ENCODE measurements at places on chromosomes 13 and 19. TPM values are rescaled to one million over a fixed set of nuclear protein-coding genes. Genes with fewer than 3 reads are reported as not detected.

GRCh38 chr13:114053026-114053425 lies 79.2 kb upstream of the C13orf46 start:
- peak; percentile 38 for DNase-seq

- no peak for DNase-seq
These were observed 249.6 kb downstream of the TSHZ3 start for GRCh38 chr19:31099515-31100205.

DNA sequence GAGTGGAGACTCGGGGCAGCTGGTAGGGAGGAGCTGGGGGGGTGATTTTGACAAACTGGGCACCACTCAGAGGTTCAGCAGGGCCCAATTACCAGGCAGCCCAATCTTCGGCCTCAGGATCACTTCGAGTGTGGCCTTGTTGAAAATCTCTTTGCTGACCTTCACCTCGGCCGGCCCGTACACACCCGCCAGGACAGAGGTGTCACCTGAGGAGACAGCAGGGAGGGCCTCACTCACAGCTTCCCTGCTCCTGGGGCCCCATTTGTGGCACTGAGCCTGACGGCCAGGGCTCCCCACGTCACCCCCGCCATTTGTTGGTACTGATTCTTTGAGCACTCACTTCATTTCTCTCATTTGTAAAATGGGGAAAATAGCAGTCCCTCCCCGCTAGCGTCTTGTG lies 4.4 kb downstream of the EXOSC5 start:
- no peak for DNase-seq

GRCh38 chr19:16418597-16418962 lies 53.2 kb downstream of the EPS15L1 start:
- DNase-seq, result no peak

DNA sequence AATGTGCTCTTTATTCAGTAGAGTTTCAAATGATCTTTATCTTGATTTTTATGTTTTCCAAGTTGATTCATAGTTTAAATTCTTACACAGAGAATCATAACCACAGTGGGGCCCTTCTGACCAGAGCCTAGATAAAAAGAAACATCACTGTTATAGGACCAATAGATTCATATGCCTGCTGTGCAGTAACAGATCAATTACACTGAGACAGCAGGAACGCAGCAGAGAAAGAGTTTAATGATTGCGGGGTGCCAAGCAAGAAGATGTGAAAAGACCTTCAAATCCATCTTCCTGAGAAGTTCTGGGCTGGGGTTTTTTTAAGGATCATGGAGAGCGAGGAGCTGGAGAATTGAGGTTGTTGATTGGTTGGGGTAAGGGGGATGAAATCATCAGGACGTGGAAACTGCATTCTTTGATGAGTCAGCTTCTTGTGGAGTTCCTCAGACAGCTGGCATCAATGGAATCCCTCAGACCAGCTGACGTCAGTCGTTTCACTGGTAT lies 346.6 kb downstream of the TBC1D4 start:
- DNase-seq, result no peak

GRCh38 chr19:16113727-16114126 lies 2.0 kb downstream of the RAB8A start:
- DNase-seq, result no peak

DNA sequence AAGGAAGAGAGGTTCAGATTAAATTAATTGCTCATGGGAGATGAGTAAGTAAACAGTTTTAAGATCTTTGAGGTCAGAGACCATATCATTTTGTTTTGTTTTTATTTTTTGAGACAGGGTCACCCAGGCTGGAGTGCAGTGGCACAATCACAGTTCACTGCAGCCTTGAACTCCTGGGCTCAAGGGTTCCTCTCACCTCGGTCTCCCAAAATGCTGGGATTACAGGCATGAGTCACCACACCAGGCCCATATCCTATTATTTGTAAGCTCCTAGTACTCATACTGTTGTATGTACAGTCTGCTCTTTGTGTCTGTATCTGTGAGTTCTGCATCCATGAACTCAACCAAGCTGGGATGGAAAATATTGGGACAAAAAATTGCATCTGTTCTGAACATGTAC lies 6.0 kb upstream of the RASL11A start:
- no peak for DNase-seq

- DNase-seq, result no peak
These were observed 2.6 kb upstream of the CARD8 start for GRCh38 chr19:48258350-48258749.

GRCh38 chr13:35484384-35484783 lies 7.9 kb upstream of the MAB21L1 start:
- DNase-seq, result no peak

GRCh38 chr19:1093811-1094553 lies 1.2 kb downstream of the POLR2E start:
- no peak for DNase-seq

DNA sequence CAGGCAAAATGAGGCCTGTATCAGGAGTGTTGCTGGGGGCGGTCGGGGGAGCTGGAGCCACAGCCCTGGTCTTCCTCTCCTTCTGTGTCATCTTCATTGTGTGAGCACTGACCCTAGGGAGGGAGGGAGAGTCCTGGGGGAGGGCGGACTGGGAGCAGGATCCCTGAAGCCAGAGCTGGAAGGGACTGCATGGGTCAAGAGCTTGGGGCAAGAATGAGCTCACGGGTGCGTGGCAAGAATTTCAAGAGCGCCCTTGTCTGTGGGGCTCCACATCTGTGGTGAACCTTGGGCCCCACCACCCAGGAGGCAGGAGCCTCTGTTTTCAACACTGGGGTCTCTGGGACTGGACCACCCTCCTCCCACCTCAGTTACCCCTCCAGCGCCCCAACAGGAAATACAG lies 4.7 kb downstream of the SIGLEC7 start:
- DNase-seq, result no peak

Gene KRTDAP
- total RNA-seq, result not detected

Gene CYP4F8
- not detected for total RNA-seq

DNA sequence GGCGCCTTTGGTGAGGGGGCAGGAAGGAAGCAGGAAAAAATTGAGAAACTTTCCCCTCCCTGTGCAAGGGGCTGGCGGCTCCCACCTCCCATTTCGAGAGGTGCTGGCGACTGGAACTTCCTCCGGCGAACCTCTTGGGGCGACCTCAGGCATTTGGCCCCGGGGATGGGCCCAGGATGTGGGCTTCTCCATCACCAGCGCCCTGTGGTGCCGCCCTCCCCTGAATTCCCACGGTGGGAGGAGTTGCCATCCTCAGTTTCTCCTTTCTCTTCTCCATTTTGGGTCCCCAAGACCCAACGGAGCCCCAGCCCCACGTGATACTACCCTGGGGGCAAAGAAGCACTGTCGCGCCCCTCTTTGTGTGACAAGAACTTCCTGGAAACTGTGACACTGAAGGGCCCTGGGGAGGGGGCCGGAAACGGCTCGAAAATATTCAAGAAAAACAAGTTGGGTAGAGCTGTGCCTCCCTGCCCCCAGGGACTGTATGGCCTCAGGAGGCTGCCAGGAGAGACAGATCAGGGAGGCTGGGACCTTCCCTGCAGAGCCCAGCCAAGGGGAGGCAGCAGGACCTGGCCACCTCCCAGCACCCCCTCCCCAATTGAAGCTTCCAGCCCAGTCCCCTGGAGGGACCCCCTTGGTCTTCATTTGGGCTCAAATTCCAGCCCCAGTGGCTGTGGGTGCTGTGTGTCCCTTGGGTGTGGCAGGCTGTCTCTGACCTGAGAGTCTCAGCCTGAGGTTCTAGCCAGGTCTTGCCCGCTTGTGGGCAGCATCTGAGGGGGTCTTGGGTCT lies 16.2 kb upstream of the AP1M2 start:
- peak; percentile 56 for DNase-seq

GRCh38 chr19:38686530-38686888 lies 39.1 kb downstream of the ACTN4 start:
- no peak for DNase-seq

Gene EID2B
- total RNA-seq, result 1.7 TPM

DNA sequence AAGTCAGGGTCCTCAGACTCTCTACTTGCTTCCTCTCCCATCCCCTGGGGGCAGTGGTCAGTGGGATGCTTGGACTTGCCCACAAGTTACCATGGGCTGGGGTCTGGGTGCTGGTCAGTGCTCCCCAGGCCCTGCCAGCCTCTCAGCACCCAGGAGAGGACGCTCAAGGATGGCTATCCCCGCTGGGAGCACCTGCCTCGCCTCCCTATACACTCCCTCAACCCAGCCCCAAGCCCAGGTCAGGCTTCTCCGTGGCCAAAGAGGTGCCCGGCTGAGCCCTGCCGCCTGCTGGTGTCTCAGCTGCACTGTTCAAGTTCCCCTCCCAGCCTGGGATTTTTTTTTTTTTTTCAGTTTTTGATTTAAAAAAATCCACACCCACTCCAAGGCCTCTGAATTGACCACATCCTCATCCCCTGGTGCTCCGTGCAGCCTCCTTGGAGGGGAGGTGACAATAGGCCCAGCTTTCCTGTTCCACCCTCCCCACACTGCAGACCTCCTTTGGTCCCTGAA lies 10.8 kb downstream of the F2RL3 start:
- peak; percentile 71 for DNase-seq

- DNase-seq, result no peak
These were observed 11.1 kb downstream of the ZC3H13 start for GRCh38 chr13:46041419-46041839.

Gene ZNF154
- 3.1 TPM for total RNA-seq

GRCh38 chr19:4971424-4971793 lies 2.5 kb downstream of the KDM4B start:
- DNase-seq, result peak; percentile 68

- no peak for DNase-seq
These were observed 128.7 kb downstream of the TSHZ3 start for GRCh38 chr19:31220540-31220939.

Gene CLPTM1
- 89.7 TPM for total RNA-seq

DNA sequence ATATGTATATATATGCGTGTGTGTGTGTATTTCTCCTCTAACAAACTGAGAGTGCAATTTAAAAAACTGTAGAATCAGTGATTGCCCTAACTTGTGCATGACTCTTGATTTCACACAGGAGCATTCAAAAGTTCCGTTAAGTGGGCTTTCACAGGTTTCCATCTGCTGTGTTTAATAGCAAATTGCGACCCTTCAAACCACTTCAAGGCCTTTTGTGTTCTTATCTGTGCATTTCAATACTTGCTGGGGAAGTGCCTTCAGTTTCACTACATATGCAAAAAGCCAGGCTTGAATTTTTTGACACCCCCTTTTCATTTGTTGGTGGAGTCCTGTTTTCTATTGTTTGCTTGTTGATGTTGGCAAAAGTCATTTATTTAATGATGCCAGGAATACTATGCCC lies 158.0 kb downstream of the TM9SF2 start:
- no peak for DNase-seq

GRCh38 chr19:29393915-29394460 lies 131.8 kb upstream of the VSTM2B start:
- DNase-seq, result peak; percentile 1

DNA sequence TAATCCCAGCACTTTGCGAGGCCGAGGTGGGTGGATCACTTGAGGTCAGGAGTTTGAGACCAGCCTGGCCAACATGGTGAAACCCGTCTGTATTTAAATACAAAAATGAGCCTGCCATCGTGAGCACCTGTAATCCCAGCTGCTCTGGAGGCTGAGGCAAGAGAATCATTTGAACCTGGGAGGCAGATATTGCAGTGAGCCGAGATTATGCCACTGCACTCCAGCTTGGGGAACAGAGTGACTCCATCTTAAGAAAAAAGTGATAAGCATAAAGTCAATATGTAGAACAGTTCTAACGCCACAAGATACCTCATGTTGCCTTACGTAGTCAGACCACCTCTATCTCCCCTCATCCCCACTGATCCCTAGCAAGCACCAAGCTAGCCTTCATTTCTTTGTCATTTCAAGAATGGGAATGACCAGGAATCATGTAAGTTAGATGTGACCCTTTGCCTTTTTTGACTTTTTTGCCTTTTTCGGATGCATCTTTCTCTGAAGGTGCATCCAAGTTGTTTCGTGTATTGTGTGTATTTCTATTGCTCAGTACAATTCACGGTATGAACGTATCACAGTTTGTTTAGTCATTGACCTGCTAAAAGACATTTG lies 6.4 kb downstream of the RPL21 start:
- DNase-seq, result no peak

Gene U2AF1L4
- 22.6 TPM for total RNA-seq

DNA sequence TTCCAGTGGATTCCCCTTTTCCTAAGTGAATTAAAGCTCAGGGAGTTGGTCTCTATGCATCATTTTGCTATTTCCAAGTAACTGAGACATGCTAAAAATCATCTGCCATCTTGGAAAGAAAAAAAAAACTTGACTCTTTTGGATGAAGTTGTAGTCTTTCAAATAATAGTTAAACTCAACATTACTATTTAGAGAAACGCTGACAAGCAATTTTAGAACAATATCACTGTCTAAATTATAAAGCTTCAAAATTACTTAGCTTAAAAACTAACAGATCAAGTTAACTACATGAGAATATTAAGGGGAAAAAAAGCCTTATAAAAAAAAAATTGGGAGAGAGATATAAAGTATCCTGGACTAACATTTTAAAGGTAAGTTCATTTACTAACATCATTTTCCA lies 68.5 kb downstream of the STOML3 start:
- no peak for DNase-seq

Gene SIGLEC12
- total RNA-seq, result not detected

- no peak for DNase-seq
These were observed 44.8 kb downstream of the PEX11G start for GRCh38 chr19:7444042-7444441.

DNA sequence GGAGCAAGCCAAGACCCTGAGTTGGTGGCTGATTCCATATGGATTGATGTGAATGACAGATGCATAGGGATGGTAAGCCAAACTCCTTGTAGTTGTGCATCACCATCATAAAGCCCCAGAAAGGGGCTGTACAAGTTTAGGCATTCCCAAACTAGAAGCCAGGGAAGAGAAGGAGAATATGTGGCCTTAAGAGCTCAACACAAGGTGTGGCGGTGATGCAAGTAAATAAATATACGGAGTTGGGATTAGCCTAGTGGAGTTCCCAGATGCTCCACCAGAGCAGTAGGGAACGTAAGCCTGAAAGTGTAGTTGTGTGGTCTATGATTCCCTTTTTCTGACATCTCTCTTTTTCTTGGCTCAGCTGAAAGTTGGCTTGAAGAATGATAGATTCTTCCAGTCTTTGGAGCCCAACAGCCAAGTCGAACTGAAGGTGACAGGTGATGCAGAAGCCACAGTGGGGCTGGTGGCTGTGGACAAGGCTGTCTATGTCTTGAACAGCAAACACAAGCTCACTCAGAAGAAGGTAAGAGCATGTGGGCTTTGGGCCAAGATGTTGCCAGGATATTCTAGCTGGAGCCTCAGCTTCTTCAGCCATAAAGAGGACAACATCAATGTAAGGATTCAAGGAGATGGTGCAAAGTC lies 30.1 kb downstream of the RDH8 start:
- DNase-seq, result no peak

Gene SHC2
- total RNA-seq, result 8.8 TPM

Gene CIC
- total RNA-seq, result 33.6 TPM

- no peak for DNase-seq
These were observed 858 bp upstream of the USP12 start for GRCh38 chr13:27172495-27172842.

Gene CCL25
- total RNA-seq, result not detected

Gene ZNF284
- total RNA-seq, result 1.6 TPM

GRCh38 chr13:49357694-49358093 lies 86.2 kb downstream of the CAB39L start:
- DNase-seq, result no peak

- DNase-seq, result no peak
These were observed 19.9 kb upstream of the GDF15 start for GRCh38 chr19:18366021-18366435.

Gene ZNF229
- total RNA-seq, result 6.1 TPM

Measured in Right ventricle myocardium superior (tissue), 1 donor.